Fibroblast of skin of left biceps (primary cell): ENCODE measurements at places on chromosomes 5 and 9.

DNA sequence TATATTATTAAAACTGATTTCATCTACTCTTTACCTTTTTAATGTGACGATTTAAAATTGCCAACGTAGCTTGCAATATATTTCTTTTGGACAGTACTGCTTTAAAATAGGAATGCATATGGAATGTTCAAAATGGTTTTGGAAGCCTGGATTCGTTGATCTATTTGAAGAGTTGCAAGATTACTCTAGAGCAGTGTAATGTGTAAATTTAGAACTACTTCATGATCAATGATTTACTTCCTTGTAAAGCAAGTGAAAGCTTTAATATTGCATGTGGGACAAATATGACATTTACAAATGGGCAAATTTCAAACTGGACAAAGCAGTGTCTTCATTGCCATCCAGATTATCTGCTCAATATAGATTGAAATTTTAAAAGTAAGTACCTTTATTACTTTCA lies 38.3 kb downstream of the PARP8 start:
- no peak for DNase-seq

- no peak for DNase-seq
These were observed 106.7 kb downstream of the INSYN2B start for GRCh38 chr5:169873642-169874041.

- no peak for DNase-seq
These were observed 159.5 kb downstream of the PLK2 start for GRCh38 chr5:58300346-58300895.

DNA sequence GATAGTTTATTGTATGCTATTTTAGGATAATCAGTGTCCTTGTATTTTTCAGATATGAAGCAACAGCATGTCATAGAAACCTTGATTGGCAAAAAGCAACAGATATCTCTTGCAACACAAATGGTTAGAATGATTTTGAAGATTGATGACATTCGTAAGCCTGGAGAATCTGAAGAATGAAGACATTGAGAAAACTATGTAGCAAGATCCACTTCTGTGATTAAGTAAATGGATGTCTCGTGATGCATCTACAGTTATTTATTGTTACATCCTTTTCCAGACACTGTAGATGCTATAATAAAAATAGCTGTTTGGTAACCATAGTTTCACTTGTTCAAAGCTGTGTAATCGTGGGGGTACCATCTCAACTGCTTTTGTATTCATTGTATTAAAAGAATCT lies 14.5 kb downstream of the CCT5 start:
- peak; percentile 34 for DNase-seq

DNA sequence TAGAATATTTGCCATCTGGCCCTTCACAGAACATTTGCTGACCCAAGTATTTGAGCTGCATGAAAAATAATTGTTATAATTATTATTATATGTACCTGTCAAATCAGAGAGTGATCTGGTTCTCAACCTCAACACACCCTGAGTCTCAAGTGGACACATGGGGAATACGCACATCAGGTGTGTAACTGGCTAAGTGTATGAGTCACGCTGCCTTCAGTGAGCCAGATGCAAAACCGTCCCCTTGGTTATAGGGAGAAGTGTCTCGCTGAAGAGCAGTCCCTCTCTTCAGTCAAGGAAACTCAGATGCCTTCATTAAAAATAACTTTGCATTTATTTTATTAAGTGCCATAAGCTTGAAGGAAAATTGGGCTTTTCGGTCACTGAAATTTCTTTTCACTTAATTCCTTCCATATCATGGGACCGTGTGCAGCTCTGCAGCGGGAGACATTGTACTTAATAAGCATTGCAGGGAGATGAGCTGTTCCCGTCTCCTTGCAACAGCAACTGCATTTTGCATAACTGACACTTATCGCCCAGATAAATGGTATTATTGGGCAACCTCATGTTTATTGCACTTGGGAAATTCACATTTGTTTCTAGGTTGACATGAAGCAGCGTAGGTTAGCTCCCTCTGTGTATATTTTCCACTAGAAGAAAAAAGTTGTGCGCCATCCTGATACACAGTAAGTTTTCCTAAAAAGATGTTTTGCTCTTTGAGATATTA lies 512.3 kb upstream of the DAP start:
- no peak for DNase-seq

DNA sequence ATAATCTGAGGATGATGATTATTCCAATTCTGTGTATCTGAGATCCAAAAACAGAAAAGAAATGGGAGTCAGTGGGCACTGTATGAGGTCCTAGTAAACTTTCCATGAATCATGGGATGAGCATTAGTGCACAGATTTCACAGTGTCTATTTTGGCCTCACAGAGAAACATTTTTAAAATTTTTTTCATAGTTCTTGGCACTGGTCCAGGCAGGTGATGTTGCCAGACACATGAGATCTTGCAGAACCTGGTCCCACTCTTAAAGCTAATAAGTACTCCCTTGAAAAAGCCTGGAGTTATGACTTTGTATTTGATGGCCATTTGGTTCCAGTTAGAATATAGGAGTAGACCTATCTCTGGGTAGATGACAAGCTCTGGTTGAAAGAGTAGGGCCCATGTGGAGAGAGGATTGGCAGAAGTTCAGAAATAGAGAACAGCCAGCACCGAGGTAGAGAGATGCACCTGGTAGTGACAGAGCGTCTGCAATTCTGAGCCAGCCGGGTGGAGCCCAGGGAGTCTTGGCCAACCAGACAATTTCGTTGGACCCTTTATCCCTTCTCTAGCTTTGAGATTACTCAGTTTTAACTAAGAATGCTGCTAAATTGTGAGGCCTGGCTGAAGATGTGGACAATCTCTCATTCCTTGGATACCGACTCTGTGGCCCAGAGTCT lies 6.3 kb upstream of the TNFSF15 start:
- DNase-seq = no peak

- no peak for DNase-seq
These were observed 2.2 kb downstream of the GABRB2 start for GRCh38 chr5:161544350-161544765.

GRCh38 chr9:91711755-91712601 lies 238.1 kb downstream of the ROR2 start:
- DNase-seq = no peak
